ENCODE measurements at places on chromosomes 3 and 15. TPM values are rescaled to one million over a fixed set of nuclear protein-coding genes. Genes with fewer than 3 reads are reported as not detected.

The MYZAP gene
- total RNA-seq: not detected

The PTH1R gene
- not detected for total RNA-seq

The GABRR3 gene
- not detected for total RNA-seq

GRCh38 chr15:50876260-50876988, 32.1 kb upstream of the AP4E1 start:
- DNase-seq: no peak

DNA sequence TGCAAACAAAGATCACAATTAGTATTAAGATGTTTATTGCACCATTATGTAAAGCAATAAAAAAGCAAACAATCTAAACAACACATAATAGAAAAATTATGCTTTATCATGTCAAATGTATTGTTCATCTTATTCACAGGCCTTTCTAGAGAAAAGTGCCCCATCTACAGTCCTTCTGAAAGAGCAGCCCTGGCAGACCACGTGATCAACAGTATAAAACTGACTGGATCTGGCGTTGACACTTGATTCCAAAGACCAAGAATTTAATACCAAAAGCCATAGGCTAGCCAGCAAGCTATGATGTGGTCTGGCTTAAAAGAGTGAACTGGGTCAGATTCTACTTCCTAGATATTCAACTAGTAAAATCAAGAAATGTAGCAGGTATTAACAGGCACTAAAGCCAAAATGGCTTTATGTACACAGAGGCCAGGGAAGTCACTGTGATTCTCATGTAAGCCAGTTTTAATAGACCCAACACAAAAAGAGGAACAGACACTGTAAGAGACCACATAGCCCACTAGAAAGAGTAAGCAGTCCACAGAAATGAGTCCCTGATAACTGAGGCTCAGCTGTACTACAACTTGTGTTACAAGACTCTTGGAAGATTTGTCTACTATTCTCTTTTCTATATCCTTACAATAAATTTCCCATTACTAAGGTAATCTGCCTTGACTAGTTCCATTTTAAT, 32.5 kb downstream of the DMXL2 start:
- no peak for DNase-seq
